ENCODE measurements at places on chromosomes 1 and 21.
A peak's percentile ranks its signal among the peaks of the same experiment; 100 is the strongest.

- DNase-seq = no peak
These were observed 53.0 kb downstream of the BACH1 start for GRCh38 chr21:29351691-29352090.

DNA sequence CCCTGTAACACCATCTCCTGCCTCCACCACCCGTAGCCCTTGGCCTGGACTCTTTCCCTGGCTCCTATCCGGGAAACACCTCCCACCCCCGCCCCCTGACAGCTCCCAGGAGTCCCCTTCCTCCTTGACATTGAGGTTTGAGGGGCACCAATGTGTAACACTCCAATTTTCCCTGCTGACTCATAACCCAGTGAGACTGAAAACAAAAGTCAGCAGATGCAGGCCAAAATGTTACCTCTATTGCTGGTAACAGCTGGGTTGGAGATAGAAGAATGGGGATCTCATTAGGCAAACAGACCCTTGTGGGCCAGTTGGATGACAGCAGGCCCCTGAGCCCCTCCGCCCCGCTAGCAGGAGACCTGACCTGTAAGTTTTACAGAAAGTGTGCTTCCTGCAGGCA, 237.2 kb downstream of the KAZN start:
- no peak for DNase-seq

- no peak for DNase-seq
These were observed 14.1 kb upstream of the RNF223 start for GRCh38 chr1:1088029-1088800.

DNA sequence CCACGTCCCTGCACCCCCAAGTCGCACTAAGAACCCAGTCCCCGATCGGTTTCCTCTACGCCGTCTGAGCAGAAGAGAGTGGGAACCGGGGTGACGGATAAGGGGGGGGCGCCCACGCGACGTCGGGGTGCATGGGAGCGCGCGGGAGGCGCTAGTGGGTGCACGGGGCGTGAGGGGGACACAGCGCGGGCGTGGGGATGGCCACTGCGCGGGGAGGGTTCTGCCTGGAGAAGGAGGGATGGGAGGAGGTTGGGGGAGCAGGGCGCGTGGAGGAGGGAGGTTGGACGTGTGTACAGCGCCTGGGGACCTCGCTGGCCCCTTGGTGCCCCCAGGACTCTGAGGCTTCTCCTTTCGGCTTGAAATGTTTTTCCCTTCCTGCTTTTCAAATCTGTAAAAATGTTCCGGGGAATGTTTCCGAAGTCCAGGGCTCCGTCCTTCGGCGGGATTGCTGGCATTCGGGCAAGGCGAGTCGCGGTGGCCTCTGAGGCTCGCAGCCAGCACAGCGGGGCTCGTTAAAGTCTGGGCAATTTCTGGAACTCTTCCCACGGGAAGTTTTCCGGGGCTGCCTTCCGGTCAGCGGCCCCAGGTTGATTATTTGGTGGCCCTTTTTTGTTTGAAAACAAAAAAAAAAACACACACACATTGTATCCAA, 13.1 kb downstream of the RNF220 start:
- DNase-seq = no peak

DNA sequence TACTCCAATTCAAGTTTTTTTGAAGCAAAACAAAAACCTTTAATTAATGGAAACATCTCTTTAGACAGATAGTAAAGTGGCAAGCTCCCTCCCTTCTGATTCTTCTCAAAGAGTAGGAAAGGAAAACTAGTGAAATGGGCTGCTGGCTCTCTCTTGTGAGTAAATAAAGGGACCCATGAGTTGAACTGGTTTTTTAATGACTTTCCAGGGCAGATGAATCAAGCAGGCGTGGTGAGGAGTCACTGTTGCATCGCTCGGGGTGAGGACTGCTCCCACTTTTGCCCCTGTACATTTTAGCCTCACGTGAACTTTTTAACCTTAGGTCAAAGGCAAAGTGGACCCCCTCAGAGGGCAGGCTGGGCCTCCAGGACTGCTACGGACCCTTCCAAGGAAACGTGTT, 64.8 kb downstream of the ABCA4 start:
- no peak for DNase-seq

DNA sequence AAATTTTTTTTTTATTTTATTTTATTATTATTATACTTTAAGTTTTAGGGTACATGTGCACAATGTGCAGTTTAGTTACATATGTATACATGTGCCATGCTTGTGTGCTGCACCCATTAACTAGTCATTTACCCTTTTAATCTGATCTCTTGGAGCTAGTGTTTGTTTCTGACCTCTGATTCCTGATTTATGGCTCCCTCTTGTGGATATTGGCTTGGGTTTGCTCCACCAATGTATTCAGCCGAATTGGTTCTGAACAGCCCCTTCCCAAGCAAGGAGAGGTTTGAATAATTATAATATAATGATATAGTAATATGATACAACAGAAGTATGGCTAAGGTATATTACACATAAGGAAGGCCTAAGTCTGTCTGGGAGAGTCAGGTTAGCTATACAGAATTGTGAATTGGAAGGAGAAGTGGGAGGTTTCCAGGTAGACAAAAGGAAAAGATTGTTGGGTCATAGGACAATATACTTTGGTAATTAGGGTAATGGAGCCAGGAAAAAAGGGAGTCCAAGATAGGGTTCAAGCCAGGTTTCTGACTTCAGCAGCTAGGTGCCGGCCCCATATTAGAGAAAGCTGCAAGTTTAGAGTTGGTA, 53.1 kb upstream of the HMCN1 start:
- peak; percentile 24 for DNase-seq
